ENCODE measurements at places on chromosomes 12 and 14.
A peak's percentile ranks its signal among the peaks of the same experiment; 100 is the strongest.

- DNase-seq: peak; percentile 64
These were observed 114.9 kb downstream of the SAMD4A start for GRCh38 chr14:54681811-54682261.

DNA sequence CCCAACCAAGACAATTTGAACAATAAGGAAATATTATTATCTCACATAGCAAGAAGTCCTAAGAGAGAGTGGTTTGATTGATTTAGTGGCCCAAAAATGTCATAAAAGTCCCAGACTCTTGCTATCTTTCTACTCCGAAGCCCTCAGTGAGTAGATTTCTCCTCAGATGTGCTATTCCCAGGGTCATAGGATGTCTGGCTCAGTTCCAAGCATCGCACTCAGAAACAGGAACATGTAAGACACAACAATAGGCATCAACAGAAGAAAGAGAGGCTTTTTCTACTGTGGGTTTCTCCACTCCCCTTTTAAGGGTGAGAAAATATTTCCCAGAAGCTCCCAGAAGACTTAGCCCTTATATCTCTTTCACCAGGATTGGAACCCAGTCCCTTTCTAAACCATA, 188.1 kb upstream of the CDKN3 start:
- no peak for DNase-seq

DNA sequence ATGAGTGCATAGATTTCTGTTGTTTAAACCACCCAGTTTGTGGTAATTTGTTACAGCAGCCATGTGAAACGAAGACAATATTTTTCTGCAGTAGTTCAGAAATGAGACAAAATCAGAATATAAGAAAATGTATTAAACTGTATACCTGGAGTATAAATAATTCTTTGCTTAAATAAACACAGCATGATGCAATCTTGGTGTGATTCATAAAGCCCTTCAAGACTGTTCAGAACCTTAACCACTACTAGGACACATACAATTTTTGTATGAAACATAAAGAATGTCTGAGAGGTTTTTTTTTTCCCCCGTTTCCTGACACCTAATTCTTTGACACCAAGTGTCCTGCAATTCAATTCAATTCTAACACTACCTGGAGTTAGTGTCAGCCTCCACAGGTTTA, 10.5 kb downstream of the C12orf75 start:
- no peak for DNase-seq

DNA sequence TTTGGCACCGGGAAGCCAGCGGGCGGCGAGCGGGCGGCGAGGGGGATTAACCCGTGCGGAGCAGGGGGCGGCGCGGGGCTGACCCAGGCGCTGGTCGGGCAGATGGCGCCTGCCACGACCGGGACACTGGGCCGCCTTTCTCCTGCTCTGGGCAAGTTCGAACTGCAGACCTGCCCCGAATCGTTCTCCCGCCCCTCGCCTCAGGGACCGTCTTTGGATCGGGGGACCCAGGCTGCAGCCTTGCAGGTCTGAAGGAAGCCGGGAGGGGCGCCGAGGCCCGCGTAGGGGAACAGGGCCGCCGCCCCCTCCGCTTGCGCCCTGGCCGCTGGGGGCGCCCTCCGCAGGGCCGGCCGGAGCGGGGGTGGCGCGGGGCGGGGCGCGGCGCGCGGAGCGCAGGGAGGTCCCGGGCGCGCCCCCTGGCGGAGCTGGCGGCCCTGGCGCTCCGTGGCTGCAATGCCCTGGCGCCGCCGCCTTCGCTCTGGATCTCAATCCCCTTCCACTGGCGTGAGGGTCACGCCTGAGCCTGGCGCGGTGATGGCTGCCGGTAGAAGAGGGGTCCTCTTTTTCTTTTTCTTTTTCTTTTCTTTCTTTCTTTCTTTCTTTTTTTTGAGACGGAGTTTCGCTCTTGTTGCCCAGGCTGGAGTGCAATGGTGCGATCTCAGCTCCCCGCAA, 449 bp upstream of the LTBP2 start:
- DNase-seq: no peak

- no peak for DNase-seq
These were observed 945.4 kb upstream of the FLRT2 start for GRCh38 chr14:84584511-84584910.

DNA sequence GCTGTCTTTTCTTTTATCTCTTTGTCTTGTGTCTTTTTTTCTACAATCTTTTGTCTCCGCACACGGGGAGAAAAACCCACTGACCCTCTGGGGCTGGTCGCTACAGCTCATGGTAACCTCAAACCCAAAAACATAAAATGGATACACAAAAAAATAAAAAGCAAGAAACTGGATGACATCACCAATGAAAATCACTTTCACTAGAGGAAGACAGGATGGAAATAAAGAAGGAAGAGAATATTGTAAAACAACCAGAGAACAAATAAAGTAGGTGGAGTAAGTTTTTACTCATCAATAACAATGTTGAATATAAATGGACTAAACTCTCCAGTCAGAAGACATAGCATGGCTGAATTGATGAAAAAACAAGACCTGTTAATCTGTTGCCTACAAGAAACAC, 17.6 kb downstream of the MIPOL1 start:
- DNase-seq: no peak

GRCh38 chr14:96745500-96746051, 51.6 kb upstream of the VRK1 start:
- DNase-seq: no peak

- no peak for DNase-seq
These were observed 26.4 kb downstream of the DDHD1 start for GRCh38 chr14:53126731-53127130.

DNA sequence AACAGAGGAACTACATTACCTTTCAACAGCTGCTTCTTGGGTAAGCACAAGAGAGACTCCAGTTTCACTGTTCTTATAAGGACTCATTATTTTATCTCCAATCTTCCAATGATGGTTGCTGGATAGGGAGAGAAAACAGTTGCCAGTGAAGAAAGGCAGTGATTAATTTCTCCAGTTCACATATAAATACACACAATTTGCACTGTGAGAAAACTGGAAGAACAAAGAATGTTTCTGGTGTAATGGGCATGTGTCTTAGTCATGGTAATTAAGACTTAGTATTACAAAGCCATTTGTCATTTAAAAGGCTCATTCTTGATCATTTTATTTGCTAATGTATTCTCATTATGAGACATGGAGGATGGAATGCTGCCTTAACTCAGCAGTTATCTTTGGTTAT, 78.0 kb upstream of the FAR2 start:
- no peak for DNase-seq

GRCh38 chr12:77686760-77687159, 143.9 kb upstream of the NAV3 start:
- peak; percentile 18 for DNase-seq

DNA sequence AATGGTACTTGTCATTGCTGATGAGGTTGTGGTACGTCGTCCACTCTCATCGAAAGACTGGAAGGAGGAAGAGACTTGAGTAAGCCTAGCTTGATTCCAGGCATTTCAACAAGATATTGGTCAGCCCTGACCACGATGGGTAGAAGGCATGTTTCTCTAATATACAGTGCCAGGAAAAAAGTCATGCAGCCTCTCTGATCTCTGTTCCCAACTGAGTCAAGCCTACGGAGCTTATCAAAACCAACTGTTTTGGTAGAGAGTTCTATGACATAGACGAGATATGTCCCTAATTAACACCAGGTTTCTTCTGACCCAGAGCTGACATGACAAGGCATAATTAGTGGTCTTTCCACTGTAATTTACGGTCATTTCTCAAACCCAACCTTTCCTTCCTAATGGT, 58.5 kb downstream of the NIN start:
- no peak for DNase-seq

GRCh38 chr14:53979747-53980642, 23.4 kb upstream of the BMP4 start:
- no peak for DNase-seq

- DNase-seq: no peak
These were observed 3.8 kb downstream of the SOAT2 start for GRCh38 chr12:53107122-53107521.

GRCh38 chr14:63487724-63488123, 55.5 kb downstream of the PPP2R5E start:
- DNase-seq: no peak

DNA sequence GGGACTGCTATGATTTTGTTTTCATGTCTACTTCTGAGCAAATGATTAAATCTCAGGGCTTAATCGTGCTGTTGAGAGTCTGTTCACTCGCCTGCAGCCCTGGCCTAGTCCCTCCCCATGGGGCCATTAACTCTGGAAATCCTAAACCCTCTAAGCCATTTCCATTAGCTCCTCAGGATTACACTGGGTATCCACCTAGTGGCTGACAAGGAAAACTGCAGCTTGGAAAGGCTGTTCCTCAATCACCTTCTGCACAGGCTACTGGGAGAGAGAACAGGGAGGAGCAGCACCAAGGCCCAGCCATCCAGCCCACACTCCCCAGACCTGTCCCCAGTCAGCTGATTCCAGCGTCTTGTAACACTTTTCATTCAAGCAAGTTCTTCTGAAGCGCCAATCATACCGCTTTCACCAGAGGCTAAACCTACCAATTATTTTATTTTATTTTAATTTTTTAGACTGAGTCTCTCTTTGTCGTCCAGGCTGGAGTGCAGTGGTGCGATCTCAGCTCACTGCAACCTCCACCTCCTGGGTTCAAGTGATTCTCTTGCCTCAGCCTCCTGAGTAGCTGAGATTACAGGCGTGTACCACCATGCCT, 48.7 kb downstream of the NEUROD4 start:
- DNase-seq: no peak

DNA sequence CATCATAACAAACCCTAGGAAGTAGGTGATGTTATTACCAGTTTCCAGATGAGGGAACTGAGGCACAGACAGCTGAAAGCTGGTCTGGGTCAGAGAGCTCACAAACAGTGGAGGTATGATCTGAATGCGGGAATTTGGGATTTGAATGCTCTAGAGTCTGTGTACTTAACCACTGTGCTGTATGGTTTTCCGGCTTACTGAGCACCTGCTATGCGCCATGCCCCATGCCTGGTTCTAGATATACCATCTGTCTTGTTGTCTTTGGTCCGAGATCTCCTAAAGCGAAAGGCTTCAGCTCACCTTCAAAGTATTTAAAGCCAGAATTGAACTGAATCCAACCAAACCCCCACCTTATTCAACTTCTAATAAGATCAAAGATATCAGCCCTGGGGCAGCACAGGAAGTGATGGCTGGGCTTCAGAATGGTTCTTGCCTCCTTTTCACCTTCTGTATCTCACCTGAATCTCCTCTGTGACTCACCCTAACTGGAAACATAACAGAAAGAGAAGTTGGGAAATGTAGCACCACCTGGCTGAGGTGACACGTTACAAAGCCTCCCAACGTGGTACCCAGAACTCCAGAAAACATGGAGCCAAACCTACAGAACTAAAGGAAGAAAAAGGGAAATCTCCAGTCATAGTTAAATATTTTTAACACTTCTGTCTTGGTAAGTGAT, 54.3 kb downstream of the PRMT8 start:
- DNase-seq: no peak

- no peak for DNase-seq
These were observed 237.5 kb upstream of the TMTC1 start for GRCh38 chr12:30021051-30021833.

DNA sequence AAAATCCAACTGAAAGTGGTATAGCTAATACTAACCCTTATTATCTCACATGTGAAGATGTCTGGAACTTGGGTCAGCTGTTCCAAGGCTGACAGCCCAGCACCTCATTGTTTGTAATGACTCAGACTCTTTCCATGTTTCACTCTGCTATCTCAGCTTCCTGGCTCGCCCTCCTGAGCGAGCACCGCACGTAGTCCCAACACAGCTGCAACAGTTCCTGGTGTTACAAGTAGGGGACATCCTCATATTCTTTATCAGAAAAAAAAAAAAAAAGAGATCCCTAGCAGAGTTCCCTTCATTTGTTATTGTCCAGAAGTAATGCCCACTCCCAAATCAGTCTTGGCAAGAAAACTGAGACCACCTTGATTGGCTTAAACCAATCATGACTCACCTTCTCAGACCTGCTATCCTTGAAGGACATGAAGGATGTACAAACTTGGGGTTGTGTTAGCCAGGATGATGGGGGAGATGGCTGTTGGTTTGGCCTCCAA, 92.5 kb downstream of the ADCK1 start:
- no peak for DNase-seq

GRCh38 chr12:130813949-130814348, 25.1 kb downstream of the STX2 start:
- DNase-seq: no peak

GRCh38 chr12:105417732-105418131, 87.2 kb downstream of the C12orf75 start:
- no peak for DNase-seq

DNA sequence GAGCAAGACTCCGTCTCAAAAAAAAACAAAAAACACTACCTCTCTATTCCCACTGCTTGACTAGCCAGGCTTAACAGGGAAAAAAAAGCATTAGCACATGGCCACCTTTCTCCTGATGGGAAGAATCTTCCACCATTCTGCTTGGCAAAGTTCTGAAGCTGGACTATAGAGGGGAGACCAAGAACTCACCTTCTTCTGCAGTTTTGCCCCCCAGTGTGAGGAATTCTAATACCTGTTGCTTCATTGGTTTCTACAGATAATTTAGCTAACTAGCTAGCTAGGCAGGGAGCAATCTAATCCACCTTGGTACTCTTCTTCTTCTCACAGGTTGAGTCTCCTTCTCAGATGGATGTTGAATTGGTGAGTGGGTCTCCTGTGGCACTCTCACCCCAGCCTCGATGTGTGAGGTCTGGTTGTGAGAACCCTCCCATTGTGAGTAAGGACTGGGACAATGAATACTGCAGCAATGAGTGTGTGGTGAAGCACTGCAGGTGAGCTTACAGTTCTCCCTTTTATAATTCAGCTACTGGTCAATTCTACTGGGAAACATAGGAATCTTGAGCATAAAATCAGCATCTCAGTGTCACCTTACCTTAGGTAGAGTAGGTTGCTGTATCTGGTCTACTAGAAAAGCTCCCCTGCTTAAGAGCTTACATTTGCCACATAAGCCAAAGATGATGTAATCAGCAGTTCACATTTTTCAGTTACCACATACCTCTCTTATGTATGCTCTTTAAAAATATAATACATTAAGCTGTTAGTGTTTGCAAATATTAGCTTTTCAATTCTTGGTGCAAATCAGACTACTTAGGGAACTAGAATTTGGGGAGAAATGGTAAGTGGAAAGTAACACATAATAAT, 16.0 kb downstream of the METTL3 start:
- DNase-seq: no peak

GRCh38 chr12:851343-851742, 98.2 kb downstream of the RAD52 start:
- peak; percentile 7 for DNase-seq

DNA sequence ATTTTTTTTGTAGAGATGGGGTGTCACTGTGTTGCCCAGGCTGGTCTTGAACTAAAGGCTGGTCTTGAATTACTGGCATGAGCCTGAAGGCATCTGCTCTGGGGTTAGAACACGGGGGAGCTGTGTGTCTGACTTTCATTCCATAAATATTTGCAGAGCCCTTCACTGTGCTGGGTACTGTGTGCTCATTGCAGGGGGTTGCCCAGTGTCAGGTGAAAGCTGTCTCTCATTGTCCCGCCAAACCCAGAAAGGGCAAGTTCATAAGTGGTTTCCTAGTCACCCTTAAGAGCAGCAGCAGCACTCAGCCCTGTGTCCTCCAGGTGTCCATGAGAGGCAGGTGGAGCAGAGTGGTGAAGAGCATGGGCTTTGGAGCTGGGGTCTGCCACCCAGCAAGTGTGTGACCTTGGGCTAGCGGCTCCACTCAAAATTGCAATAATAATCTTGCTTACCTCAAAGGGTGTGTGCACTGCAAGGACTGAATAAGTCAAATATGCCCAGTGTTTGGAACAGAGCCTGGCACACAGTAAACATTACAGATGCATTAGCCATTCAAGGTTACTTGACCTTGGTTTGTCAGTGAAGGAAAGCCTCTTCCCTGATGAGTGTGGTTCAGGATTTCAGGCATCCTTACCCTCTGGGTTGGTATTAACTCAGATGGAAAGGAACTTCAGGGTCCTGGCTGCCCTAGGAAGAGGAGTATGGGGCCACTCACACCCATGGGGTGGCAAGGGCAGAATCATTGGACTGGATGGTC, 4.4 kb upstream of the SMIM41 start:
- DNase-seq: no peak

Measured in AG04450 (cell line).